Central memory CD4-positive, alpha-beta T cell (primary cell): ENCODE measurements at places on chromosomes 12 and 14.

DNA sequence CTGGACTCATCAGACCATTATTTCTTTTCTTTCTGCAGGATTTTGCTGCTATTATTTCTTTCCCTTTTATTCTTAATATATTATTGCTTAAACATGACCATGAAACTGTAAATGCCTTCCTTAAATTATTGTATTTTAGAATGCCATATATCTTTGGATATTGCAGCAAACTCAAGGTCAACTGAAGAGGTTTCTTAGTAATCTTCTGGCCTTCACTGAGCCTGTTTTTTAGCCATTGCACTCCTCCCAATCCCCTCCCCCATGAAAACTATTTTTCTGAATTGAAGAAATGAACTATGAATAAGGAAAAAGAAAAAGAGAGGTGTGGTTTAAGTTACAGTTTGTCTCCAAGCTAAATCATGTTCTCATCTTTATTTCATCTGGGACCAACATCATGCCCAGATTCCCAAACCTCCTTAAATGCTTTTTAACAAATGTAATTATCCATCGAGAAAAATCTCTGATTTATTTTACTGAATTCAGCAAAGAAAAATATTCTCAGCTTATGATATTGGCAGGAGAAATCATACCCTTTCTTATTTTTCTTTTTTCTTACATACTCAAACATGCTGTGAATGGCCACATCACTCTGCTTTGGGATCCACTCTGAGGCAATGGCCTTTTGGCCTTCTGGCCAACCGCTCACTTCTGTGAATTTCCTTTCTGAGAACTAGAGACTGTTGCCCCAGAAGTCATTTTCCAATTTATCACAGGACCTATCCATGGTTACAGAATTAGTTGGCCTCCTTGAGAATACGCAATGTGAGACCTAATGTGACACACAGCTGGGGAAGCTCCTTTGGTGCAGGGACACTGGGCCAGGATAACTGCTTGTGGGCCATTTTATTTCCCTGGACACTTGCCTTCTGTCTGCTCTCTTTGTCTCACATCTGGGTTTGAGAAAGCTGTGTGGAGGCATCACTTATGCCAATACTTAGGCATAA is 50.9 kb downstream of the IGF1 start:
- DNase-seq = no peak

- no peak for DNase-seq
Observed at GRCh38 chr14:77099425-77100167, 1.5 kb downstream of the CIPC start.

- no peak for DNase-seq
Observed at GRCh38 chr14:76771437-76771980, 10.2 kb downstream of the VASH1 start.

DNA sequence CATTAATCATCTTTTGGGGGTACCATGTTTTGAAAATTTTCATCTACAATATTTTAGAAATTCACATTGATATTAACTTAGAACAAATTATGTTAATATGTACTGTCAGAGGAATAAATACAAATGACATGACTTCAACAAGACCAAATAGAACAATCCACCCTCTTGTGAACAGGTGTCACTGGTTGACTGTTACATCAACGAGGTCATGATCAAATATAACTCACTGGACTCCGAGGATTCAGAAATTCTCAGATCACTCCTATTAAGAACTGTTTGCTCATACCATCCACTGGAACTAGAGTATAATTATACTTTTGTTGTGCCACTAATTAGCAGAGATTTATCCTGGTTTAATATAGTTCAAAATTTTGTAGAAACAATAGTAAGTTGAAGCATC is 318.8 kb downstream of the PRKD1 start:
- DNase-seq = no peak

GRCh38 chr12:42386308-42386707 is 60.3 kb downstream of the PPHLN1 start:
- no peak for DNase-seq

DNA sequence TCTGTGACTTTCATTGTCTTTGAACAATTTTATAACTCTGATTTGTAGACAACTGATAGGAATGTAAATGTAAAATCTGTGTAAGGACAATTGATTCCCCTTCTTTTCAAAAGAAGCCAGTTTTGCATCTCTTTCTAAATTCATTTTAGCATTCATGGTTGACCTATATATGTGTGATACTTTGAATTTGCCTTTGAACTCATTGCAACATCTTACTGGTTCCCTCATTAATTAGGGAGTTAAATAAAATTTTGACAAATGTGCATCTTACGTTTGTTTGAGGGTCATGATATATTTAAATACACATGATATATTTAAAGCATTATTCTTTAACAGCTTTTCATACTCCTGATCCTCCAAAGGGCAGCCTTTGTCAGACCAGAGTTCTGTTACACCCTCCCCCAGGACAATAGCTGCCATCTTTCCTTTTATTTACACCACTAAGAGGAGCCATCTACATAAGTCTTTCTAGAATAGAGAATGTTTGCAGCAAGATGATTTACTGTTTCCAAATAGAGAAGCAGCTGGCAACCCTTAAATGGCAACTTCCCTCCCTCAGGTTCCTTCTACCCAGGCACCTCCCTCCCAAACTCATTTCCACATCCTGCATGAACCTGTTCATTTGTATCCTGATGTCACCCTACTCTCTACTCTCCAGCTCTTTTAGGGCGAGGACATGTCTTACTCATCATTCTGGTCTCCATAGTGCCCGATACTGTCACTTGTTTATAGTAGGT is 40.2 kb upstream of the APPL2 start:
- DNase-seq = no peak

GRCh38 chr12:75341873-75342272 is 7.4 kb downstream of the GLIPR1L1 start:
- no peak for DNase-seq

DNA sequence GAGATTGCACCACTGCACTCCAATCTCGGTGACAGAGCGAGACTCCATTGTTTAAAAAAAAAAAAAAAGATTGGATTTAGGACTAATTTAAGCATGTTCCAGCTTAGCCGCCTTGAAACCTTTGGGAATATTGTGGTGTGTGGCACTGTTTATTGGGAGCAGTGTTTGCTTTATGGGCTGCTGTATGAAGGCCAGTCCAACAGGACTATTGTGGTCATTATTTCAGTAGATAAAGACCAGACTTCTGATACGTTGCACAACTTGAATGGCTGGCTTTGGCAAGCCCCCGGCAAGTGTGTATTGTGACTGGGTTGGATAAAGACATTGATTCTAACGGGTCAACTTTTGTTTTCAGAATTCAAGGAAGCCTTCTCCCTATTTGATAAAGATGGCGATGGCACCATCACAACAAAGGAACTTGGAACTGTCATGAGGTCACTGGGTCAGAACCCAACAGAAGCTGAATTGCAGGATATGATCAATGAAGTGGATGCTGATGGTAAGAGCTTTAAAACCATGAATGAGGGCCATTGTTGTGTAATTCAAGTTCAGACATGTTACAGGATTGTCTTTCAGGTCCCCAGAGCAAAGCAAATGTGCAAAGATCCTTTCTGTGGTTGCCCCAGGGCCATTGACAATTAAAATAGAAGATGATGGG is 4.2 kb downstream of the CALM1 start:
- no peak for DNase-seq

DNA sequence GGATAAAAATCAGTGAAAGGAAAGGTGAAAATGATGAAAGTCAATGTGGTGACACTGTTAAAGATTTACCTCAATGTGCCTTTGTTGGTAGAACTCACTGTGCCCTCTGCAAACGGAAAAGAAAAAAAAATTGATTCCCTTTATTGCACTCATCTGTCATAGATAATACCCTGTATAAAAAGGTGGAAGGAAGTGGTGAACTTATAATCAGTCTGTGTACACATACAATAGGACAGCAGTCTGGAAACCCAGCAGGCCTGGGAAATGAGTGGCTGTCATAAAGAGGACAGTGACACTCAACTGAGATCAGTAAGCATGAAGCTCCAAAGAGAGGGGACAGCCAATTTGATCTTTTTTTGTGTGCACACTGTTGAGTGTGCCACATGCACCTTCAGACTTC is 364.7 kb downstream of the NOVA1 start:
- no peak for DNase-seq

- no peak for DNase-seq
Observed at GRCh38 chr12:53550595-53550994, 43.3 kb upstream of the NPFF start.
